ENCODE measurements at places on chromosomes 11 and 22.

- DNase-seq = no peak
These were observed 63.9 kb upstream of the USP47 start for GRCh38 chr11:11777897-11778296.

- DNase-seq = no peak
These were observed 14.6 kb upstream of the HIKESHI start for GRCh38 chr11:86287468-86287796.

GRCh38 chr11:44409558-44410236 lies 99.8 kb upstream of the ALX4 start:
- DNase-seq = no peak

DNA sequence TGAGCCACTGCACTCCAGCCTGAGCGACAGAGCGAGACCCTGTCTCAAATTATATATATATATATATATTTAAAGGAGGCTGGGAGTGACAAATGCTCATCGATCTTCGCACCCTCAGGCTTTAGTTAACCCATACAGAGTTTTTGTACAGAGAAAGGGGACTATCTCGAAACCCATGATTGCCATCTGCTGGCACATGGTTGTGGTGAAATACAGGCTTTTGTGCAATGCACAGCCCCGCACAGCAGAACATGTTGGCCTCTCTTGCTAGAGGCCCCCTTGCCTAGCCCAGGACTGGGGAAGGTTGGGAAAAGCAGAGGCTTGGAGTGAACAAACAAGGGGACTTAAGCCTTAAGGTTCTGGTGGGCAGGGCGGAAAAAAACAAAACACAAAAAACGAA lies 3.6 kb downstream of the MYBPC3 start:
- no peak for DNase-seq

- peak; percentile 72 for DNase-seq
These were observed 182.7 kb downstream of the ADAMTS15 start for GRCh38 chr11:130631119-130631518.

DNA sequence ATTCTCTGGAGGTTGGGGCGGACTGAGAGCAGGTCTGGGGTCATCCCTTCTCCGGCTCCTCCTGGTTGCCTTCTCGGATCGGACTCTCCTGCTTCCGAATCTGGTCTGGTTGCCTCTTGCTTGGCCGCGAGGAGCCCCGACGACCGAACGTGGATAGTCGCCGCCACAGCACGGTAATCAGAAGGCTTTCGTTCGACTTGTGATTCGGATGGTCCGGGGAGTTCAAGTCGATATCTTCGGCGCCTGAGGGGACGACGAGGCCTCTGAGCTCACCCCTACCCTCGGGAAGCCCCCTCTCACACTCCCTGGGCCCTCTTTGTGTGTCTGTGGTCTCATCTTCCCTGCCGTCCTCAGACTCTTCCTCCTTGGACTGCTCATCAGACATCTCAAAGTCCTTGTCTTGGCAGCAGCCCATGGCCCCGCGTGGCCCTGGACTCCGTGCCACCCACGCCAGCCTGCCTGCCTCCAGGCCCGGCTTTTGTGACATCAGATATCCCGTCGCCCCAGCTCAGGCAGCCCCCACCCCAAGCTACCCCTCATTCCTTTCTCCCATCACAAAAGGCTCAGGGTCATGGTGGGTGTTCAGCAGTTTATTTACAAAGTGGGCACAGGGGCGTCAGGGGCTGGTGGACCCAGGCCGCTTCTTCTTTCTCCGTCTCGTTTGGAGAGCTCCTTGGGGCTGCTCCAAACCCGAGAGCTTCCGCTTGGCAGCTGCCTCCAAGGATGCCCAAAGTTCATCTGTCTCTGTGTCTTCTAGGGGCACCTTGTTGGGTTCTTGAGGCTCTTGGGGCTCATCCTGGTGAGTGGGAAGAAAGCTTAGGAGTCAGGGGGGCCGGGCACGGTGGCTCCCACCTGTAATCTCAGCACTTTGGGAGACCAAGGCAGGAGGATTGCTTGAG lies at the start of gene TEX54:
TSS of gene TEX54 (minus strand) at position 506 of the 899 bp plus-strand sequence.
- DNase-seq = no peak

DNA sequence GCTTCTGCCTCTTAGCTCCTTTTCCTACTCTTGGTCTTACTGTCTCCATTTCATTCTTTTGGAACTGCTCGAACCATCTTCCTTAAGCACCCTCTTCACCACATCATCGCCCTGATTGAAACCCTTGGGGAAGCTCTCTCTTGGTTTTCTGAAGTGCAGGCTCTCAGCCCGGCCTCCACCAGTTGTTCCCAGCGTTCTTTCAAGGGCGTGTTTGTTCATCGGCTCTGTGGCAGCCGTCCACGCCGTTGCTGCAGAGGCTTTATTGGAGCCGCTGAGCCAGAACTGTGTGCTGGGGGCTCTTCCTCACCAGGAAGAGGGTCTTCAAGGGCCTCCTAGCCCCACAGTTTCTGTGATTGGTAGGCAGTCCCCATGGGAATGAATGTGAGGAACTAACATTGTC lies 214.1 kb downstream of the TBC1D22A start:
- no peak for DNase-seq

DNA sequence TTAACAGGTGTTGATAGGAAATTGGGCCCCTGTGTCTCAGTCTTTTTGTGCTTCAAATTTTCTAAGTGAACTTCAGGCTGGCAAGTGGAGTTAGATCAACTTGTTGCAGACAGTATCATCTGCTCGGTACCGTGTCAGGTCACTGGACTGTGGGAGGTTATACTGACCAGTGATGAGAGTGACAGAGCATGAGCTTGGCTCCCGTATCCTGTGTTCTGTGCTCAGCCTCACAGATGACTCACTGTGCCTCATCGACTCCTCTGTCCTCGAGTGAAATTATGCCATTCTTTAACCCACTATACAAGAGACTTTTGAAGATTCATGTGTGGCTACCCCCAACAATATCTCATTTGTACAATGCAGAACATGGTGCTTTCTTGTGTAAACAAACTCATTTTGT lies 7.9 kb downstream of the GRAP2 start:
- no peak for DNase-seq

- DNase-seq = no peak
These were observed 88.8 kb upstream of the BARX2 start for GRCh38 chr11:129286813-129287212.

DNA sequence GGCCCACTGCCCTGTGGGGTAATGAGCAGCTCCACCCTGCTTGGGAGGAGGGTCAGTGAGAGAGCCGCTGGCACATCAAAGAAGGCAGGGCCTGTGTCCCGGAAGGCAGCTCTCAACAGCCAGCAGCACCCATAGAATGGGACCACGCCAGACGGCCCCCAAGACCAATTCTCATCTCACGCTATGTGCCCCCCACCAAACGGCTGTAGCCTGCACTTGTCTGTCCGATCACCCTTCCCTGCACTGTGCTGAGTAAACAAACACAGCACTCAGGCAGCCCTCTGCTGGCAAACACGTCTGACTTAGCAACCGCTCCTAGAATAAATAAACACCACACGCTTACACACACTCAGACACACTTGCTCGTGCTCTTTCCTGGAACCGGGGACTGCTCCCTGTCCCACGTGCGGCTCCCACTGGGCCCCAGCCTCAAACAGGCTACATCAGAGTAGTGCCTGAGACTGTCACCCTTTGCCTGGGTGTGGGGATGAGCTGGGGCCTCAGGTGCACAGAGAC lies 53.2 kb upstream of the CDON start:
- DNase-seq = no peak

DNA sequence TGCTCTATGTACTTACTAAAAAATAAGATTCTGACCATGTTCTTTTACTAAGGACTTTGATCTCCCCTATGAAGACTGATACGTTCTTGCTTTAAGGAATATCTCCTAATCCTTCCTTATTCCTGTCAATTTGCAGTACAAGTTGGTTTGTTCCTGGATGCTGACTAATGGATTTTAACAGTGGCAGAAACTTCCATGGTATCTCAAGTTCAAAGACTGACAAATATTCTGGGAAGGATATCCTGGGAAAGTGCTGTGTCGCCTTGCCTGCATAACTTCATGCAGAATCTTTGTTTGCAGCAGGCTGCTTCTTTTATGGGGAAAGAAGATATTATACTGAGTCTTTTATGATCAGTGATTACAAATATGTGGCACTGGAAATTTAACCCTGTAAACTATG lies 8.4 kb upstream of the OR52J3 start:
- DNase-seq = no peak

- peak; percentile 25 for DNase-seq
These were observed 21.5 kb downstream of the UEVLD start for GRCh38 chr11:18567081-18567480.

- DNase-seq = no peak
These were observed 64.0 kb downstream of the OTOG start for GRCh38 chr11:17611049-17611448.

DNA sequence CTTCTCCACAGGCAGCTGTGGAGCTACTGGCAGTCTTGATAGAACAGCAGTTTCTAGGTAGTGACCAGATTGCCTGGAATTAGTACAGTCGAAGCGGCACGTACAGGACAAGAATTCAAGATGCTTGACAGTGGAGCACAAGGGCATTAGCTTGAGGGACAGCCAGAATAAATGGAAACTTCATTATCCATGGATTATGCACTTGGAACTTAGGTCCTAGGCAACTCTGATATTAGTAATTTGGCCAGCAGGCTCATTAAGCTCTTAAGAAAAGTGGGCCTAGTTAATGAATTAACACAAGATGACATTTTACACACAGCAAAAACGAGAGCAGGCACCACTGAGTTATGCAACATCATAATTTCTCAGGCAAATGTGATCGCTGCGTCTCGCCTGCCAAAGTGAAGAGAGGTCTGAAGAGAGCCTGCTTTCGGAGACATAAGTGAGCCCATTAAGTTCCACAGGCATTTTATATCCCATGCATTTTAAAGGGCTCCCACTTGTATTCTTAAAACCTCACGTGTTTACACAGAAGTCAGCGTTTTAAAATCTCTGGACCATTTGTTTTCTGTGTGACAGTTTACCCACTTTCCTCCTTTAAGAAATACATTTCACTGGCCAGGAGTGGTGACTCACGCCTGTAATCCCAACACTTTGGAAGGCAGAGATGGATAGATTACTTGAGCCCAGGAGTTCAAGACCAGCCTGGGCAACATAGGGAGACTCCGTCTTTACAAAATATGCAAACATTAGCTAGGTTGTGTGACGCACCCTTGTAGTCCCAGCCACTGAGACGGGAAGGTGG lies 66.2 kb downstream of the COMMD9 start:
- no peak for DNase-seq

DNA sequence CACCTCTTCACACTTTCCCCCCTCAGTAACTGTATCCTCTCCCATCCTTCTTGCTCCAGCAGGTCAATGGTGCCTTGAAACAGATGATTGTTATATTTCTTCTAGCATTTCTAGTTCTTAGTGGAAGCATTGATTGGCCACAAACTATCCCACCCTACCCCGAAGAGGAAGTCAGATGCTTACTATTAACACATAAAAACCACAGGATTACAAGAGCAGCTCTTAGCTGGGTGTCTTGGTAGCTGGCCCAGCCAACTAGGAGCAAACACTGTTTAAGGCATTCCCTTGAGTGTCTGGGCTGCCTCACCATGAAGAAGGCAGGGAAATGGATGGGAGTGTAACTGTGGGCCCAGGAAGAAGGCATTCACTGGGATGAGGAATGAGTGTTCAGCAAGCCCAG lies 176.6 kb downstream of the GRIK4 start:
- DNase-seq = no peak

GRCh38 chr11:56890584-56891305 lies 98.0 kb upstream of the OR5AK2 start:
- no peak for DNase-seq

GRCh38 chr11:47593934-47594855 lies at the start of gene C1QTNF4:
Gene C1QTNF4 (minus strand): TSS chr11:47594411. CDS start chr11:47590810, 3,601 bp downstream.
- DNase-seq = no peak

- DNase-seq = peak; percentile 67
These were observed 7.5 kb downstream of the BCL9L start for GRCh38 chr11:118918128-118918685.

- peak; percentile 24 for DNase-seq
These were observed 10.1 kb downstream of the CHST1 start for GRCh38 chr11:45655347-45655756.

DNA sequence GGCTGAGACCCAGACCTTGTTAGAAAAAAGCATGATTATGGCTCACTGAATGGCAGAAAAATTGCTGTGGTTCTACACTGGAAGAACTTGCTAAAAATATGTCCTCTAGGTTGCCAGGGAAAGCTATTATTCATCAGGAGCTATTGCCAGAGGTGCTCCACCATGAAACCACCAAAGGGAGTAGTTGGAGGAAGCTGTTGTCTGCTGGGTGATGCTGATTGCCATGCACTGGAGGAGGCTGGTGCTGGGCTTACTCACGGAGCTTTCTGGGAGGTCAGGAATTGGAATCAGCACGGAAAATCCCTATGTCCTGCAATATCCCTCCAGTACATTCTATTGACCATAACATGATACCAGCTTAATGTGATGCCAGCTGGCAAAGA lies 199.6 kb upstream of the ZBED5 start:
- DNase-seq = no peak

DNA sequence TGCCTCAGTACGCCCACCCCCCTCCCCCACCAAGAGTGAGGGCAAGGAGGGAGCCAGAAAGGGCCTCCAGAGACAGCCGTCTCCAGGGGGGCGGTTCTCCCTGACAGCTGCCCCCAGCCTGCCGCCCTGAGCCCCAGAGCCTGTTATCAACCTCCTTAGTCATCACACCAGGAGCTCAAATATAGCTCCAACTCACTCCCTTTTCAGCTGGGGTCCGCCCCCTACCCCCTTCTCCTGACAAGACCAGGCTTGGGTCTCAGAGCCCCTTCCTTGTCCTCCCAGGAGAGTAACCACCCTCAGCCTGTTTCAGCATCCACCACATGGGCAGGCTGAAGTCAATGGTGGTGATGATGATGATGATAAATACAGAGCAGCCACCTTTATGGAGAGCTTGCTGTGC lies 2.5 kb upstream of the INPP5J start:
- no peak for DNase-seq

DNA sequence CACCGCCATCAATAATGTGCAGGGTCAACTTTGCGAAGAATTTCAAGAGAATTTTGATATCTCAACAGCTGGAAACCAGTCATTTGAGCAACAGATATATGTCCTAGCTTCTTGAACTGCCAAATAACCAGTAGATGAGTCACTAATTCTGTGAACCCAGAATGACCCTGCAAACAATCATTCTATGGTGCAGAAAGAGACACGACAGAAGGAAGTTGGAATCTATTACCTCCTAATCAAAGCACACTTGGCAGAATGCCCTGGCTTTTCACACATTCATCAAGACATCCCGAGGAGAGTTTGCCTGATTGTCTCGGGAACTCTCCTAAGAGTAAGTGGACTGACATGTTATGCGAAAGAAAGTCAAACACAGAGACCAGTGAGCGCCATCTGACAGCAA lies 621.1 kb downstream of the OPCML start:
- peak; percentile 94 for DNase-seq

DNA sequence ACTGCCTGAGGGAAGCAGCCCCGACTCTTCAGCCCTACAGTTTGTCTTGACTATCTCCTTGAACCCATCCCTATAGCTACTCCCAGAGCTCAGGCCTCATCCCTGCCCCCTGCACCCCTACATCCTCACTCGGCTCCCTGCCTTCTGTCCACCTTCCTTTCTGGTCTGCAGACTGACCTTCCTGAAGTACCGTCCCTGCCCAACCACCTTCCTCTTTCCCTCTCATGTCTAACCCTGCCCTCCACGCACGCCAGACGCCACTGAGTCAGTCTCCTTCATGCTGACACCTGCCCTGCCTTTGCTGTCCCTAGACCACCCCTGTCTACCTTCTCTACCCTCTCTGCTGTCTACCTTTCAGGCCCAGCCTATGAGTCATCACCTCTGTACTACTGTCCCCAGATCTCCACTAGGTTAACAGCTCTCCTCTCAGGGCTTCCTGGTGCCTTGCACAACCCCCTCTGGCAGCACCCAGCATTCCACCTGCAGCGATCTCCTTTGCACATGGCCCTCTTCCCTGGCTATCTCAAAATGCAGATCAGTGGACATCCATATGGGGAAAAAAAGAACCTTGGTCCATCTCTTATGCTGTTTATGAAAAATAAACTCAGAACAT lies 8.9 kb downstream of the KCTD21 start:
- no peak for DNase-seq
